ENCODE measurements at places on chromosomes 7 and 10.

DNA sequence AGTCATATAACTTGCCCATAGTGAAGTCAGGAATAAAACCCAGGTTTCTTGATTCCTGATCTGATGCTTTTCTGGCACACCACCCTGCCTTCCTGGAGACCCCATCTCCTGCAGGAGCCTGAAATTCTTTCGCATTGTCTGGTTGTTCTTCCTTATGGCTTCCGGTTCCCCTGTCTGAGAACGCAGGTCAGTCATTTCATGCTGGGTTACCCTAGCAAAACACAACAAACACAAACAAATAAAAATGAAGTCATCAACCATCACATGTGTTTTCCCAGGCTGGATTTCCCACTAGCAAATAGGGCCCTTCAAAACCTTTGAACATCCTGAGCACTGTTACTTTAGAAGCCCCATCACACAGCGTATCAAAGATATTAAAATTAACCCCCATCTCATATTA, 569.6 kb downstream of the LRMDA start:
- no peak for DNase-seq

DNA sequence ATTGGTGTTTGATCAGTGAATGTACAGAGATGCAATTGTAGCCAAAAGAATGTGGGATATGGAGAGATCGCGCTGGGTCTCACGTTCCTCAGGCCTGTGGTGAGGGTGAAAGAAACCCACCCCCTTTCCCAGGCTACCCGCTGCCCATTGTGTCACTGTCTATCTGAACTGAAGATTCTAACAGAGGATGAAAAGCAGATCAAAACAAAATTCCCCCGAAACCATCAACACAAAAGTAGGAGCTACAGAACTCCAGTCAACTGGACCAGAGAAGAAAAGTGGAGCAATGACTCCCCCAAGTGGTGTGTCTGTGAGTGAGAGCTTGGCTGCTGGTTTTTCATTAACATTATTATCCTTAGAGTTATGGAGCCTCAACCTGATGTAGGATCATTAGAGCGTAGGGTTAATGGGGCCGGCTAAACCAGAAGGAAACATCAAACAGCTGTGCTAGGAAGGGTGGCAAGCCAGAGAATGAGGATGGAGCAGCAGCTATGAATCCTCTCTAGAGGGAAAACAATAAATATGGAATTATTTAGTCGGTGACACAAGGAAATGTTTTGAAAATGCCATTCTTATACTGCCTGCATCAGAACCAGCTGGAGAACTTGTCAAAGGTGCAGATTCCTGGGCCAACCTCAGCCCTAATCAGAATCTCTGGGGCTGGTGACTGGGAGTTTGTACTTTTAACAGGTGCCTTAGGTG, 38.3 kb downstream of the AKR1B1 start:
- DNase-seq, result no peak

GRCh38 chr10:32199714-32200394, 143.6 kb upstream of the KIF5B start:
- no peak for DNase-seq

DNA sequence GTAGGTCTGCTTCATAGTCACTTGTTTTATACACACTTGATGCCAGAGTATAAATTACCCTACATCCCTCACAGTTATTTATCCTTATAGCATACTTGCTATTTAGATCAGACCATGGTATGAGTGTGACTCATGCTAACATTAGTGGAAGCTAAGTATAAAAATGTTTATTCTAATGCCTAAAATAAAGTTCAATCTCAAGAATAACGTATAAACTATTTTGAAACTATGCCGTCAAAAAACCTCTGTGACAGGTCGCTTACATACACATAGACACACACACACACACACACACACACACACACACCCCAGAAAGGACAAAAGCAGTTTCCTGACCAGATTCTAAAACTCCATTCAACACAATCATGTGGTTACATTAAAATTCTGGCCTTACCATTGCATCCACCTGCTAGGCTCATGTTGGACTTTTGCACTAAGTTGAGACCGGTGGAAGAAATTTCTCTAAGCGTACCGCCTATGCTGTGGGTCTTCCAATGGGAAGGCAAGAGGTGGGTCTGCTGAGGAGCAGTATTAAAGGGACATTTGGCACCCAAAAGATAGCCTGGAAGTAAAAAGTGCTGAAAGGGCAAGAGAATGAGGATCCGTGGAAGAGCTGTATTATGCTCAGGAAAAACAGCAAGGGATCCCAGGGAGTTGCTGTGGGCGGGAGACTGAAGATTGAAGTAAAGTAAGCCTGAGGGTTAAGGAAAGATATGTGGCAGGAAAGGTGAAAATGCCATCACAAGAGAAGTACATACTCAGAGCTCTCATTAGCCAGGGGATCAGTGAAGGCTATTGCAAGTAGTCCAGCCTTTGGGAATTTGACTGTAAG, 5.0 kb downstream of the FOXP2 start:
- no peak for DNase-seq

GRCh38 chr10:107434201-107434600, 269.7 kb upstream of the SORCS1 start:
- DNase-seq, result no peak

DNA sequence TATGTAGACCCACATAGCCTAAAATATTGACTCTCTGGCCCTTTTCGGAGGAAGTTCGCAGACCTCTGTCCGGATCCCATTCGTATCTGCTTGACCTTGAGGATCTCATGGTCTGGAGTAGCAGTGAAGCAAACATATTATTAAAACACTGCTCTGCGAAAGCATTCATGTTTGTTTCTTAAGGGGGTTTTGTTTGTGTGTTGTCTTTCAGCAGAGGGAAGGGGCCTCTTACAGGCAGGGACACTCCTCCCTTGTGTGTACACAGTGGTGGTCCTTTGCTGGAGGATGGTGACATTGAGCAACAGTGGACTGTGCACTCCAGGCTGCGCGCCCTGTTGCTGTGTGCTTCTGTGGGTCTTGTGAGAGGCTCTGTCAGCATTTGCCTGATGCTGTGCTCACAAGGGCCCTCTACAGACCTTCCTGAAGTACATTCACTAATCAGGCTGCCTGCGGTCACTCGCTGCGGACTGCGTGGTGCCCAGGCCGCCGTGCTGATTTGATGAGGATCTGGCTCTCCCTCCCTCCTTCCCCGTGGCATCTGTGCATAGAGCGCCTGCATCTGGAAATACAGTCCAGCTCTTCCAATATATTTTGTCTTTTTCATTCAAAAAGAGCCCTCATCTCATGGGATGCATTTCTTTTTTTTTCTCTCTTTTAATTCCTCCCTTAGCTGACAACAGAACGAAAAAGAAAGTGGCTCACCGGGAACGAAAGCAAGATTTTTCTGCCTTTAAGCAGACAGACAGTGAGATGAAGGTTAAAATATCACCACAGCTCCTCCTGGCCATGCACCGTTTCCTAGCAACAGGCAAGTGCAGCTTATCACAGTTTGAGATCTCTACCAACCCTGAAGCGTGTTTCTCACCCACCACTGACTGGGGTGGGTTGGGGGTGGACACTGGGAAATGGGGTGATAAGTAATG, 135.8 kb downstream of the CNNM2 start:
- peak; percentile 12 for DNase-seq

GRCh38 chr7:134515569-134516468, 11.5 kb upstream of the AKR1B10 start:
- DNase-seq, result no peak

- DNase-seq, result no peak
Observed at GRCh38 chr7:39919646-39920045, 30.4 kb upstream of the CDK13 start.

DNA sequence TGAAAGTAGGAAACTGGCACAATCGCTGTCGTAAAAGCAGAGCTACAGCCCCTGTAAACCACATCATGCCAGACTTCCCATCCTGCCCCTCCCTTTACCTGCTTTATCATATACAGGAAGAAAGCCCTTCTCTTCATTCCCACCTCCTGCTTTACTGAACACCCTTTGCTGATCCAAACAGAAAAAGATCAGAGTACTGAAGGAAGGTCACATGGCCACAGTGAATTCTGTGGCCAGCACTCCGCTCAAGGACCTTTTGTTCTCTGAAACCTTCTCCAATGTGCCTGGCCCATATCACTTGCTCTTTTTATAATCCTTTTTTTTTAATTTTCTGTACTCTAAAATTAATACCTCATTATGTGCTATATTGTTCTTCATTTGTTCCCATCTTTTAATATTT, 108.8 kb upstream of the LRGUK start:
- DNase-seq, result no peak

- DNase-seq, result no peak
Observed at GRCh38 chr7:102310414-102310815, 23.7 kb downstream of the SH2B2 start.

- no peak for DNase-seq
Observed at GRCh38 chr10:82914655-82915136, 1039.7 kb downstream of the NRG3 start.

- no peak for DNase-seq
Observed at GRCh38 chr7:42227541-42227935, 9.5 kb downstream of the GLI3 start.

DNA sequence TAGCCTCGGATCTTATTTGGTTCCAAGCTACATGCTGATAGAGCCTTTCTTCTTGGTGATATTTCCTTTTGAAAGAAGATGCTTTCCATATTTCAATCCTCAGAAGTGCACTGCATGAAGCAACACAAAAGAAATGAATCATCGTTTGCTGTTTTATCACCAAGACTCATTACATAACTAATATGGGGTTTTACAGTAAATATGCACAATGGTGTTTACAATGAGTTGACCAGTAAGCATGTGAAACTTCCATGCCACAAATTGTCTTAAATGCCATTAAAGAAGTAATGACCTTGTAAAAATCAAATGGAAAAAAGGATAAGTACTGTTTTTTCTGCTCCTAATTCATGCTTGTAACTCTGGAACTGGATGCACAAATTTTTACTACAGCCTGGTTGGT, 1017.0 kb upstream of the GHITM start:
- no peak for DNase-seq

DNA sequence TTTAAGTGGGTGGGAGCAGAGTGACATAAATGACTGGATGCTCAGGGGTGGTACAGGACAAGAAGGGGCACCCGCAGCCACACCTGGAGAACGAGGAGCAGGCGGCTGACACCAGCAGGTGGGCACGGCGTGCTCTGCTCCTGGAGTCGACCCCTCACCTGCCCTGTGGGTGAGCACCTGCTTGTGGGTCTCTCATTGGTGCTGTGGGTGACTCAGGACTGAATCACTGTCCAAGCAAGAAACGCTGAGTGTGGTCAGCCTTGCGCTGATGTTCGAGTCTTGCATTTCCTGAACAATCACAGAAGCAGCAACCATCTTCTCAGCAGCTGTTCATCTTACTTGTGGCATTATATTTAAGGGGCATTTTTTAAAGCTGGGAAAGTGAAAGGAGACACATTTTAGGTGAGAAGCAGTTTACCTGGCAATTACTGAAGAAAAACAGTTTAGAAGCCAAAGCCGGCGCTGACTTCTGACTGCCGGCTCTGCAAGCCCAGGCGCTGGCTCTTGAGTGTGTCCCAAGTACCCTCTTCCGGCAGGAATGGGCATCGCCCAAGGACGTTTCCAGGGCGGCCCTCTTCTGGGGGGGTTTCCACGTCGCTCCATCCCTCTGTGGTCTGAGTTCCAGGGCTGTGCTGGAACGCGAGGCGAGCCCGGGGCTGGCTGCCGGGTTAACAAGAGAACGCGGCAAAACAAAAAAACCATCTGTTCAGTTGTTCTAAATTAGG, 145.2 kb upstream of the PFKP start:
- no peak for DNase-seq

DNA sequence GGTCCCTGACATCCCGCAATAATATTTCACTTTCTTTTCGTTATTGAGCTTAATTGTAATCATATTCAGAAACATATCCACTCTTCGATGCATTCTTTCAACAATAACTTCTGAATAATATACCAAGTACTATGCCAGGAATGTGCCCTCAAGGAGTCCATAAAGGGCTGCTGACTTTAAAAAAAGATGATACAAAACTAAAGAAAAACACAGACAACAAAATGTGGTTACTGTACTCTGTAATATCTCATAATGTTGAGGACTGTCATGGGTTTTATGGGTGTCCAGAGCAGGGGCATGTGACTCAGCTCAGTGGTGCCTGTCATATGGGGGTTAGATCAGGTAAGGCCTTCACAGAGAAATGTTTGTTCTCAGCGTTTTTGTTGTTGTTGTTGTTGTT, 73.7 kb downstream of the ARL4A start:
- DNase-seq, result no peak

DNA sequence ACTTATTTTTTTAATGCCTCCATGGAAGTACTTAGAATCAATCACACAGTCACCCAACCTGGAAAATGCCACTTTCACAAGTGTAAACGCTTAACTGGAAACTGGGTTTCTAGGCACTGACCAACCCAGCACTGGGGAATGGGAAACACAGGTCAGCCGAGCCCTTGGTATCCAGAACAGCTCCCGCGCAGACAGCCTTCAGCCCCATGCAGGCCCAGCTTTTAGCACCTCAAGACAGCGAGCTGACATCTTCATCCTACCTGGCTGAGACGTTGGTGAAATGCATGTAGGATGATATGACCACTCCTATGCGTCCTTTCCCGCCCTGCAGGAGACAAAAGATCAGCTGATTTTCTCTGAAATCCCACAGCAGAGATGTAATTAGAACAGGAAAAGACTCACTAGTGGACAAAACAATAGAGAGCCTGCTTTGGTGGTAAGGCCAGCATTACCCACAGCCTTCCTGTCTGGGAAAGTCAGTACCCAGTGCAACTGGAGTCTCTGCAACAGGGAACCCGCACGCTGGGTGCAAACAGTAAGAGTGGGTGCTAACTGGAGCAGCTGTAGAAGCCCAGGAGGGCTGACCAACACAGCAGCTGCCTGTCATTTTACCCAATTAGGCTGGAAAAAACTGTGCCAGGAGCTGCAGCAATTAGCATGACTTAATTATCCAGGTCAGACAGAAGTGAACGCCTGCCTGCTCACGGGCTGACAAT, 153.7 kb downstream of the TNS3 start:
- no peak for DNase-seq

DNA sequence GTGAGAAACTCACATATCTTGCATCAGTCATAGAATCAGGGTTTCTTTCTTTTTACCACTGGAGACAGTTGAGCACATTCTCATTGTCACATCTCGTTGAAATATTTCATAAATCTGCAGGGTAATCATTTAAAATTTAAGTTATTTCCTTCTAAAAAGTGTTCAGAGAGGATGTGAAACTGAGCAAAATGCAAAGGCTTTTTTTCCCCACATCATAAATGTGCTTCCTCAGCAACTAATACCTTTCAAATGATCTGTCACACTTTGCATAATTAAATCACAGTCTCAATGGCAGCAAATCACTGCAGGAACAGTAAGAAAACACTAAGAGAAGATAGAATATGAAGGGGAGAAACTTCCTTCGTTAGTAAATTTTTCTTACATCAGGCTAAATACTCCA, 187.5 kb downstream of the EVX1 start:
- DNase-seq, result no peak

DNA sequence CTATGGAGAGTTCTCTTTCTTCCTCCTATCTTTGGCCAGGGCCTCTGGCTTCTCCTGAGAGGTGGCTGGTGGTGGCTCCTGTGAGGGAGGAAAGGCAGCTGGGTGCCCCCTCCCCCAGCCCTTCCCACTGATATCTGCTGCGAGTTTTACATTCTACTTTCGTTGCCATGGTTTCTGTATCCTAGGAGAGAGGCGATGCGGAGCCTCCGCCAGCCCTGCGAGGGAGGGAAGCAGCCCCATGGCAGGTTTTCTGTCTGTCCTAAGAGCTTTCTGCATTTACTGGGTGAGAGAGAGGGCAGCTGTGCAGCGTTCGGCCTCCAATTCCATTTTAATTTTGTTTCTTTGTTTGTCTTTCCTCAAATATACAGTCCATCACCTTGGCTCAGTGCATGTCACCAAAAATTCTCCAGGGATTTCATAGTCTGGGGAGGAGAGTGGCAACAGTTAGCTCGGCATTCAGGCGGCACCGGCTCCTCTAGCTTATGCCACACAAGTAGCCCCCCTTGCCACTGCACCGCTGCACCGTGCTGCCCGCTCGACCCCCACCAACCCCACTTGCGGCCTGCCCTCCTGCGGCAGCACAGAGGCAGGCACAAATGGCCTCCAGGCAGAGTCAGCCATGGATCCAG, 20.4 kb downstream of the DNAJB12 start:
- DNase-seq, result no peak
